ENCODE measurements at places on chromosomes 16 and 17.

GRCh38 chr16:30677931-30678585 is 19.8 kb downstream of the FBRS start:
- no peak for DNase-seq

GRCh38 chr17:38617074-38617860 is 11.5 kb upstream of the SRCIN1 start:
- no peak for DNase-seq

- DNase-seq: no peak
Observed at GRCh38 chr17:39600288-39600996, 7.3 kb downstream of the NEUROD2 start.

- peak; percentile 61 for DNase-seq
Observed at GRCh38 chr17:73231395-73231794, 30.3 kb downstream of the CPSF4L start.

DNA sequence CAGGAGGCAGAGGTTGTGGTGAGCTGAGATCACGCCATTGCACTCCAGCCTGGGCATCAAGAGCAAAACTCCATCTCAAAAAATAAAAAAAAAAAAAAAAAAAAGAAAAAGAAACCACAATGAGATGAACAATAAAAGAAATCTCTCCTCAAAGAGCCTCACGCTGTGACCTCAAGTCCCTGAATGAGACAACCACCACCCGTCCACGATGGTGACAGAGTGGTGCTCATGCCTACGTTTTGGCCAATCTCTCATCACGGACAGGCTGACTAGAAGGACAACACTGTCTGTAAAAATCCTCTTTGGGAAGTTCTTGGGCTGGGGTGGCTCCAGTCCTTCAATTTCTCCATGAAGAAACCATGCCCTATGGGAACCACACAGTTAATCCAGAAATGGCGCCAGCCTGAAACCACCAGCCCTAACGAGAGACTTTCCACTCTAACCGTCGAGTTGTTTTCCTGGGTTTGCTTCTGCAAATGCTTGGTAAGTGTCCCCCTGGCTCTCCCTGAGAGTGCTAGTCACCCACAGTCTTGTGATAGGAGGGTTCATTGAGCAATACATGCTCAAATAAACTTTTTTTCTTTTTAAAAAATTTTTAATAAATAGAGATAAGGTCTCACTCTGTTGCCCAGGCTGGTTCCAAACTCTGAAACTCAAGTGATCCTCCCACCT is 15.0 kb upstream of the PRSS27 start:
- no peak for DNase-seq

DNA sequence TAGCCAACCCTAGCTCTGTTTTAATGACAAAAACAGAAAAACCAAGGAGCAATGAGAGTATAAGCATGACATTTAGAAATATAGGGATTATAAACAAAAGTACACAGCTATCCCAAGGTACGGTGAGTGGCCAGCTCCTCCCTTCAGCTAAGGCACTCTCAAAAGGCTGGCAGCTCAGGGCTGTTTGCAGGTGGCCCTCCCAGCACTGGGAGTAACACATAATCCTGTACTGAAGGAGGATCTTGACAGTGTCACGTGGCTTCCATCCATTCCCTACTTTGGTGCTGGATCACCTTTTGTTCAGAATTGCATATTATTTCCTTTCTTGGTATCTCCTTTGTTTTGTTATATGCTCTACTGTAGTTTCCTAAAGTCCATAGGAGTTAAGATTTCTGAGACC is 500.8 kb downstream of the KCNJ18 start:
- no peak for DNase-seq

DNA sequence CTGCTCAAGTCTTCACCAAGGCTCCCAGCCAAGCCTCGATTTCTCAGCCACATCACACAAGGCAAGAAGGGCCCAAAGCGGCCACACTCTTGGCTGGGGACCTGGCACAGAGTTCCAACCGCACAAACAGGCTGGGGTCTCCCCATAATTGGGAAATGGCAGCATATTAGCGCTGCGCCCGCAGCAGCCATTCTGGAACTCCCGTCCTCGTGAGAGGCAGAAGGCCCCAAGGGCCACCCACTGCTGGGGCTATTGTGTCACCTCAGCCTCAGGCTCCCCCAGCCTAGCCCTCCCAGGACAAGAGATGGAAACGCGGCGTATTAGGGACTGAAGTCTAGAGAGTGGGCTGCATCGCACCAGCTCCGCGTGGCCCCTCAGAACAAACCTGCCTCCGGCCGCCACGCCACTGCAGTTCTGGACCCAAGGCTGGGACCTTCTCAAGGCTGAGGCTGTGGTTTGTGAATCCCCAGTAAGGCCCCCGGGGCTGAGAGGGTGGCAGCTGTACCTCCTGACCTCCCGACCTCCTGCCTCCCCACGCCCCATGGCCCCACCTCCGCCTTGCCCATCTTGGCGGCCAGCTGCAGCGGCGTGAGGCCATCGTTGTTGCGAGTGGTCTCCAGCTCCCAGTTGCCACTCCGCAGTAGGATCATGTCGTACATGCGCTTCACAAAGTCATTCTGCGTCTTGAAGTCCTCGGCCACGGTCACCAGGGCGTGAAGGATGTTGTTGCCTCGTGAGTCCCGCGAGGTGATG is 25.3 kb downstream of the TRPV3 start:
- no peak for DNase-seq

DNA sequence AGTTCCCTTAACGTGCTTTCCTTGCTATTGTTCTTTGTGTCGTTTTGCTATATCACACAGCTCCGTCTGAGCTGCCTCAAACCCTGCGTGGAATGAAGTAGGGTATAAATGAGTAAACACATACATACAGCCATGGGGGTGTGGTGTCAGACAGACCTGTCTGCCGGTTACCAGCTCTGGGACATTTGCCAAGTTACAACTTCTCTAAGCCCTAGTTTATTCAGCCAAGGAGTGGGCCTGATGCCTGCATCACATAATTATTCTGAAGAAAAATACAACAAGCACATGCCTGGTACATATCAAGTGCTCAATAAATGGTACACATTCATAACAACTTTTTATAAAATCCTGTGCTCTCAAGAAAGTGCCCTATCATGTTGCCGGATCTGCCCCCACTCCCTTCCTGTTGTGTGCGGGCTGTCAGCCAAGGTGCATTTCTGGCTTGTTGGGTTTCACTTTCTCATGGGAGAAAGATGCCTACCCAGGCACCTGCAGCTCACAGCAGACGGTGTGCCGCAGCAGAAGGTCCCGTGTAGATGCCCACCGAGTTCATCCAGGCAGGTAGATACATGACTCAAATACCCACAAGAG is 30.5 kb downstream of the SMPD3 start:
- peak; percentile 81 for DNase-seq

DNA sequence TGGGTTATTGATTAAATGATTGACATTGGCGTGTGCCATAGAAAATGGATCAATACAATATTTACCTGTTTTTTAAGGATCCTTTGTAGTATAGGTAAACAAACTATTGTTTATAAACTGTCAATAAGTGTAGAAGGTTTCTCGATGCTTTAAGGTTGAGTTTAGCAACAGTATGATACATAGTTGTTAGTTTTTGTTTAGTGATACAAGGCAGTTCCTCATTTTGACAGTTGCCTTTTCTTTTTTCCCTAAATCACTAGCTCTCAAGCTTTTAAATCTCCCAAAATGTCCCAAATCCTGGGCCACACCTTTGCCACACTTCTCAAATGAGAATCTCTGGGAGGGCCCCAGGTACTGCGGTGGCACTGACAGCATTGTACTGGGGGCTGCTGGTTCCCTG is 57.3 kb downstream of the EPN2 start:
- DNase-seq: no peak

GRCh38 chr16:56421976-56422669 is 3.2 kb downstream of the AMFR start:
- no peak for DNase-seq

GRCh38 chr17:70912716-70913485 is 743.6 kb downstream of the KCNJ2 start:
- no peak for DNase-seq

DNA sequence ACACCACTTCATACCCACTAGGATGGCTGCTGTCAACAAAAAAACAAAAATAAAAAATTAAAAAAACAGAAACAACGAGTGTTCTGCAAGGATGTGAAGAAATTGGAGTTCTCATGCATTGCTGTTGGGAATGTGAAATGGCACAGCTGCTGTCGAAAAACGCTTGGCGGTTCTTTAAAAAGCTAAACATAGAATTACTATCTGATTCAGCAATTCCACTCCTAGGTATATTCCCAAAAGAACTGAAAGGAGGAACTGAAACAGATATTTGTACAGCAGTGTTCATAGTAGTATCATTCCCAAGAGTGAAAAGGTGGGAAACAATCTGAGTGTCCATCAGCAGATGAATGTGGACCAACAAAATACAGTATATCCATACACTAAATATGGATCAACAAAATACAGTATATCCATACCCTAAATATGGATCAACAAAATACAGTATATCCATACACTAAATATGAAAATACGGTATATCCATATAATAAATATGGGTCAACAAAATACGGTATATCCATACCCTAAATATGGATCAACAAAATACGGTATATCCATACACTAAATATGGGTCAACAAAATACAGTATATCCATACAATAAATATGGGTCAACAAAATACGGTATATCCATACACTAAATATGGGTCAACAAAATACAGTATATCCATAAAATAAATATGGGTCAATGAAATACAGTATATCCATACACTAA is 8.7 kb downstream of the METTL16 start:
- DNase-seq: no peak

DNA sequence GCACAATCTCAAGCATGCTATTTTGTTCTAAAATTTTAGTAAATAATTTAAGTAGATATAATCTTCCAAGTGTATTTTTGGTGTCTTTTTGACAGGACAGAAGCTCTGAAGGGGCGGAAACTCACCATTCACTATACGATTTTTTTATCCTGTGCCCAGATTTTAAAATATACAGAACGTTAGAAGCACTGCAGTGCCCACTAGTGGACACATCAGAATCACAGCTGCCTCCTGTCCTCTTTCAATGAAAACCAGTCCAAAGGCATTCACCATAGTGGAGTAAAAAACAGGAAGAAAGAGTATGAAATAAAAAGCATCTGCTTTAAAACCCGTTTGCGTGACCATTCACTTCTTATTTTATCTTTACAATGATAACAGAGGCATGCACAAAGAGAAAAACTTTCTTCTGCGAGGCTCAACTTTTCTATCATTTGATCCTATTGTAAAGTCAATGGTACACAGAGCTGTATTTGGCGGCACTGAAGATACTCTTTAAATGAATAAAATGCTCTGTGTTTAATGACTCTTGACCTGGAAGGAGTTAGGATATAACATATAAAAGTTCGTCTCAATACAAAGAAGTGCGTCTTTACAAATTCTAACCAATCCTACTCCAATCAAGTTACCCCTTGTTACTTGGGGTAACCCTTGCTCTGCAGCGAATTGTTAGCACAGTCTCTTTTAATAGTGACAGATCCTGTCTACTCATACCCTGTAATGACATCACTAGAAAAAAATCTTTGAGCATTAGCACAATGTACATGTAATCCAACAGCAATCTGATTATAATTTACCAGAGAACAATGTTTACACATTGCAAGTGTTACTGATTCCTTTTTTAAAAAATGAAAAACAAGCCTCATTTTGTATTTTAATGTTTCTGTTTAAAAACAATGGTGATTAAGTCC is 339.8 kb upstream of the PSMD7 start:
- no peak for DNase-seq

DNA sequence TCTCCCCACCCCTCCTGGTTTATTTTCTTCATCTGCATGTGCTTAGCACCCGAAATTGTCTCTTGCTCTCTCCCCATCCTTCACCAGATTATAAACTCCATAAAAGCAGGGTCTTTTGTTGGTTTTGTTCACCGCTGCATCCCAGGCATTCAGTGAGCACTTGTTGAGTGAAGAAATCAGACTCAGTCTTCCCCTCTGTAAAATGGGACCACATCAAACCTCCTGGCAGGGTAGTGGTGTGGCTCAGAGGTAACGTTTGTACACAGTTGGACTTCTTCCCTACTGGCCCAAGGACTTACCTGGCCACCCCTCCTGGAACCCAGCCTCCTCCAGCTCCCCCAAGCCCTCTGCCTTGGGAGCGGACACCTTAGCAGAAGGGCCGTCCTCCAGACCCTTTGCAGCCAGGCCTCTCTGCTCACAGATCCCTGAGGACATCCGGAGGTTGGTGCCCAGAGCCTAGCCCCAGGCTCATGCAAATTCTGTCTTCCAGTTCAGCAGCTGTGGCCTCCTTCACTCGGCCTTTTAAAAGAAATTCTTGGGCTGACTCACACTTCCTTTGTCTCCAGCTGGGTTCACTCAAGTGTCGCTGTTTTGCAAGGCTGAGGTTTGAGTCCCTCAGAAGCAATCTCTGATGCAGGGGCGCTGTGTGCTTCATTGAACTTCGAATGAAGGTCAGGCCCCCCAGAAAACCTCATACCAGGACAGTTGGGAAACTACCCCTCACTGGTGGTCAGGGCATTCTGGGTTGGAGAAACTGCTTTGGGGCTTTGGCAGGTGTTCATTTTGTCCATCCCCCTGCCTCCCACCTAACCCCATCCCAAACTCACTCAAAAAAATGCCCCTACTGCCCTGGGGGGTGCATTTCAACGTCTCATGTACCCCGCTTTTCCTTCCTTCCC is 16.8 kb upstream of the RMI2 start:
- DNase-seq: peak; percentile 78

DNA sequence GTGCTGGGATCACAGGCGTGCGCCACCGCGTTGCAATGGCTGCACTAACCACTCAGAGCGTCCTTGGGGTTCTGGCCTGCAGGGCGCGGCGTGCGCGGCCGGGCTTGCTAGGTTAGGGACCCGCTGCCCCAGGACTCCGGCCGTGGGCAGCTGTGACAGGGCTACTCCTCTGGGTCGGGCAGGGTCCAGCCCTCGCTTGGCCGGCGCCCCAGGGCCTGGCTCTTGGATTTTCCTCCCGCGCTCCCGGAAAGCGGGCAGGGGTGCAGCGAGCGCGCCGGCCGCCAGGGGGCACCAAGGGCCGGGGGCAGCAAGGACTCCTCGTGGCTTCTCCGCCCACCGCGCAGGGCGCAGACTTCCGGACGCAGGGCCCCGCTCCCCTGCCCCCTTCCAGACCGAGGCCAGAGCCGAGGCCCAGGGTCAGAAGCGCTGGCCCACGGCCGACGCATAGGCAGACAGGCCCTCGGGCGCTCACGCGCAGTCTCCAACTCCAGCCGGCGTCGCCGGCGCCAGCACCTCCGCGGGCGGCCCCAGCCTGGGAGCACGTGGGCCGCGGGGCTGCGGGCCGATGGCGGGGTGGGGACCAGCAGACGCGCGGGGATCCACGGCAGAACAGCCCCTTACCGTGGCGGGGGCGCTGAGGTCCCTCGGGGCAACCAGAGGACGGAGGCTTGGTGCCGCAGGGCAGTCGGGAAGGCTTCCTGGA is 355 bp downstream of the TLE7 start:
- peak; percentile 68 for DNase-seq

- DNase-seq: no peak
Observed at GRCh38 chr17:75153780-75154194, 525 bp downstream of the JPT1 start.

Data from activated CD8-positive, alpha-beta memory T cell treated with anti-CD3 and anti-CD28 coated beads for 24 hours (primary cell).